HFFc6 (cell line): ENCODE measurements at places on chromosomes 7 and 10.

- DNase-seq = no peak
Observed at GRCh38 chr10:131920151-131920550, 19.3 kb downstream of the PPP2R2D start.

GRCh38 chr10:119336599-119336998 lies 129.2 kb downstream of the GRK5 start:
- no peak for DNase-seq

DNA sequence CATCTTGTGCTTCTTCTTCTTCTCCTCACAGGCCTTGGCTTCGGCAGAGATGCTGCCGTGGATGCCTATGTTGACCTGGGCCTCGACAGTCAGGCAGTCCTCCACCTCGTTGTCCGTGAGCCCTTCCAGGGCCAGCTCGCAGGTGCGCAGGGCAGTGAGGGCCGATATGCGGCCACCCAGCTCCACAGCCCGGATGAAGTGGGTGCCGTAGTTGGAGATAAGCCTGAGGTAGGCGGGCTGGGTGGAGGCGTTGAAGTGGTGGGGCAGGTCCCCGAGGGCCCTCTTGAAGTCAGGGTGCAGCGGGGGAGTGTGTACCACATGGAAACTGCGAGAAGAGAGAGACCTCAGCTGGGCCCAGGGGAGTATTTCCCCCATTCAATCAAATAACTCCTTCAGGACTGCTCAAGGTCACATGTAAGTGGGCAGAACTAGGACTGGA lies 3.7 kb downstream of the PRF1 start:
- DNase-seq = no peak

GRCh38 chr10:95477175-95477520 lies 84.0 kb downstream of the SORBS1 start:
- DNase-seq = no peak

GRCh38 chr7:98472521-98472954 lies 71.6 kb upstream of the BAIAP2L1 start:
- no peak for DNase-seq

- DNase-seq = no peak
Observed at GRCh38 chr10:112746329-112746728, 203.7 kb upstream of the TCF7L2 start.

DNA sequence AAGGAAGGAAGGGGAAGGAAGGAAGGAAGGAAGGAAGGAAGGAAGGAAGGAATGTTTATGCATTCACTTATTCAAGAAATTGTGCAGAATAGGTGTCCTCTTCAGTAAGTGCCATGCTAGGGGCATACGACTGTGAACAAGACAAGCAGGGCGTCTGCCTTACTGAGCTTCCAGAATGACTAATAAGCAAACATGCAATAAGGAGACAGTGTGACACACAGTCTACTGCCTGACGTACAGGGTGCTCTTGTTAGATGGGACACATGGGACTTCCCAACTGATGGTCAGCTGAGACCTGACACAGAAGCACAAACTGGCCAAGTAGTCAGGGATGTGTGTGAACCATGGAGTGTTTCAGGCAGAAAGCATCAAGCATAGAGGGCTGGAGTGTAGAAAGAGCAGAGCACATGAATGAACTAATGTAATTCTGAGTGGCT lies 18.2 kb downstream of the DNAJC12 start:
- DNase-seq = peak; percentile 35

- DNase-seq = no peak
Observed at GRCh38 chr7:100675105-100675451, 1.5 kb downstream of the GNB2 start.

GRCh38 chr10:121947343-121948330 lies 19.8 kb upstream of the ATE1 start:
- no peak for DNase-seq

GRCh38 chr10:116198676-116199035 lies 74.3 kb downstream of the GFRA1 start:
- no peak for DNase-seq

- peak; percentile 73 for DNase-seq
Observed at GRCh38 chr10:88934900-88935672, 17.5 kb downstream of the ACTA2 start.

DNA sequence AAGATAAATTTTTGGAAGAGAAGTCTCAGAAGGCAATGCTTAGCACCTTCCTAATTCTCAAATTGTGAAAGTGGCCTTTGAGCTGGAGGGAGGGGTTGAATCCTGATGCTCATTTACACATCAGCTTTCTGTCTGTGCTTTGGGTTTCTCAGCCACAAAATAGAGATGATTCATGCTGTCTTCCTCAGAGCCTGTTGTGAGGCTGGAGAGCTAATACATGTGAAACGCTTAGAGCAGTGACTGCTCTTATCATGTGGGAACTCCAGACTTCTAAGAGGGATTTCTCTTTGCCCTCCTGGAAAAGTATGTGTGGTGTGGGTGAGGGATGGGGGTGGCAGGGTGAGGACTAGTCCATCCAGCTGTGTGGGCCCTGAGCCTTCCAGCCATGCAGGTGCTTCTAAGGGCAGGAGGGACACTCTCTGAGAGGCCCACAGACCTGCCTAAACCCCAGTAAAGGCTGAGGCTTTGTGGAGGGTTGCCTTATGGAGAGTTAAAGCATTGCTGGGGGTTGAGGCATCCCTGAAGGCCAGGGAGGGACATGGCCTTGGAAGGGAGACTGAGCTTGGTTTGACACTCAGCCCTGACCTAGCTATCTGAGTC lies 4.8 kb upstream of the EVX1 start:
- peak; percentile 71 for DNase-seq

GRCh38 chr10:60170250-60170649 lies 219.4 kb downstream of the ANK3 start:
- DNase-seq = no peak

DNA sequence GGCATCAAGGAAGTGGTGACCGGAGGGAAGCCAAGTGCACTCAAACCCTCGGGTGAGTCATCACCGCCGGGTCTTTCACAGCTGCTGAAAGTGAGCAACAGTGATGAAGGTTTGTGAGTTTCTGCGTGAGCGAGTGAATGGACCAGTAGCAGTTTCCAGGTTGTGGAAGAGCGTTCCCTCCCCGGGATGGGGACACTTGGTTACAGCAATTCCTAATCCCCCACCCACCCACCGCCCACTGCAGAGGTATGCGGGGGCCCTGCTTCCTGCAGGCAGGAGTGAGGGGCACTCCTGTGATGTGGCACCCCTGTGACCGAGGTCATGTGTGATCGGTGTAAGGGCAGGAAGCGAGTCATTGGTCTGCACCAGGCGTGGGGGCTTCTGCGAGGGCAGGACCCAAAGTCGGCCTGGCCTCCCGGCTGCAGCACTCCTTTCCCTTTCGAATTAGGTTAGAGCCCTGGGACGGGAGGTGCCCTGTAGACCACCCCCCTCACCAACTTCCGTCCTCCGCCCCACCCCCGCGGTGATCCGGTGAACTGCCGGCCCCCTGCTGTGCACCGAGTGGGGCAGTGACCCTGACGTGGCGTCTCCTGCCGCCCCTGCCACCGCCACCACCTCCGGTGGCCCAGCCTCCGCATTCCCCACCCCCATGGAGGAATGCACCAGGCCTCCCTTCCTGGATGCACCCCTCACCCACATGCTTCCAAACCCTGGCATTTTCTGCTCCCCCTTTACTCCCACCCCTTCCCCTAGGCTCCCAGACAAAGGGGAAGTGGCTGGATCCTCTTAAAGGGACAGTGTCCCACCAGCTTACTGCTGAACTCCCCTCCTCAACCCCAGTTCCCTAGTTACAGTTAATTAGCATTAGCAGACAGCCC lies 10.9 kb downstream of the LIMK1 start:
- DNase-seq = peak; percentile 92

DNA sequence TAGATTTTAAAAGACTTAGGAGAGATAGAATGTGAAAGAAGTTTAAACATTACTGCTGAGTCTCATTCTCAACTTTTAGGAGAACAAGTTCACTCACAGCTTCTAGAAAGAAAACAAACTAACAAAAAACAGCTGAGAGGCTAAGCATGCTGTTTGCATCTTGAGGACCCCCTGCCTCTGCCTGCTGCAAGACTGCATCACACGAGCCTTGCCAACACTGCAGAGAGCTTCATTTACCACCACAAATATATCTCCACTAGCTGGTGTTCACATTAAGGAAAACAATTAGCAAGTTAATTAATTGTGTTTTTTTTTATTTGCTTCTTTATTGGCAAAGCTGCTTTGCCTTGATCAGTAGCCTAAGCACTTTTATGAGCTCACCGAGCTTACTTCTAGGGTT lies 336.6 kb upstream of the KIAA1217 start:
- DNase-seq = no peak

- no peak for DNase-seq
Observed at GRCh38 chr10:62734781-62735463, 69.6 kb upstream of the ADO start.

GRCh38 chr7:139673230-139673629 lies 104.6 kb downstream of the HIPK2 start:
- DNase-seq = no peak

- no peak for DNase-seq
Observed at GRCh38 chr7:20438248-20438647, 107.5 kb downstream of the ITGB8 start.

DNA sequence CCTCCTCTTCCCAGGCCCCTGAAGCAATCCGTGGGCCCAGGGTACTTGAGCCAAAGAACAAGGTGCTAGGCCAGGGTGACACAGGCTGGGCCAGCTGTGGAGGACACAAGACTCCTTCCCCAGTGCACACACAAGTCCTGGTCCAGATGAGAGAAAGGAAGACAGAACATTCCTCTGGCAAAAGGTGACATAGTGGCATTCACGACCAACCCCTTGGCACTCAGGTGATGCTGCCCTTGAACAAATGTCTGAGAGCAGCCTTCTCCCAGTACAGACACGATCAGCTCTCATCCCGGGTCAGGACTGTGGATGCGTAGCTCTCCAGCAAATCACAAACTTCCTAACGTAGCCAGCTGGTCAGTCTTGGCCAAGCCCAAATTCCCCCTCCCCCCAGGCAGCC lies 118.5 kb downstream of the OAT start:
- DNase-seq = no peak
